ENCODE measurements at places on chromosomes 3 and 15.

GRCh38 chr3:40053663-40054062 lies 244.3 kb downstream of the MYRIP start:
- no peak for DNase-seq

DNA sequence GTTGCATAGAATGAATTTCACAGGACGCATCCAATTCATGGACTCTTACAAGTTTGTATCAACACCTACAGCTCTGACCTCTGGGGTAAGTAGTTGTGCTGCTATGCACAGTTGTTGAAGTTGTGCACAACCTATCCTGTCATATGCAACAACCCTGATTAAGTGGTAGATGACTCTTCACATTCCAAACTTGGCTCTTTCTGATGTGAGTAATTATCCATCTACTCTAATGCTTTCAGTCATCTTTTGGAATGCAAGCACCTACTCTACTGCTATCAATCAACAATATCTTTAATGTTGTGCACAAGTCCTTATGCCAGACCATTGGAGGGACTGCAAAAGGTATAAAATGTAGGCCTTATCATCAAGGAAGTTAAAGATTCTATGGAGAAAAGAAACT lies 921.4 kb downstream of the MCTP2 start:
- no peak for DNase-seq

DNA sequence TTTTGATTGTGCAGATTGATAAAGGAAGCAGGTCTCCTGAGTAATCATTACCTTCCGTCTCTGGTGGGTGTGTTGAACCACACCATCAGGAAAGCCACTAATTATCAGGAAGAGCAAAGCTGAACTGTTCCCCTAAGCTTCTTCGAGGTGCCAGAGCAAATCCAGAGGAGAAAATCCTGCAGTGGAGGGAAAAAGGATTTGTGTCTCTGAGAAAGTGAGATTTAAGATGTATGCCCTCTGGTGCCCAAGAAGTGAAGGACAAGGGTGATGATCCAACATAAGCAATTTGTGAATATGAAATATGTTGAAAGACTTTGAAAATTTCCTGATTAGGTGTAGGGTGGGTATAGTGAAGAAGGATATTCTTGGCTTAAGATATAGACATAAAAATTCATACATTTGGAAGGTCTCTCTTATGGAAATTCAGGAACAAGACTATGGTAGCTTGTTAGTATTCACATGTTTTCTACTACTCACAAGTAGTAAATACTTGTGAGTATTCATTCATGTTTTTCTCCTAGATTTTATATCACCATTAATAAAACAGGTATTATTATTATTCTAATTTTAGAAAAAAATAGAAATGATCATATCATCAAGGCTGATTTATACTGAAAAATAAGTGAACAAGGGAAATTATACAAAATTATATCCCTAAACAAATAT lies 34.8 kb downstream of the COMMD2 start:
- peak; percentile 77 for DNase-seq

DNA sequence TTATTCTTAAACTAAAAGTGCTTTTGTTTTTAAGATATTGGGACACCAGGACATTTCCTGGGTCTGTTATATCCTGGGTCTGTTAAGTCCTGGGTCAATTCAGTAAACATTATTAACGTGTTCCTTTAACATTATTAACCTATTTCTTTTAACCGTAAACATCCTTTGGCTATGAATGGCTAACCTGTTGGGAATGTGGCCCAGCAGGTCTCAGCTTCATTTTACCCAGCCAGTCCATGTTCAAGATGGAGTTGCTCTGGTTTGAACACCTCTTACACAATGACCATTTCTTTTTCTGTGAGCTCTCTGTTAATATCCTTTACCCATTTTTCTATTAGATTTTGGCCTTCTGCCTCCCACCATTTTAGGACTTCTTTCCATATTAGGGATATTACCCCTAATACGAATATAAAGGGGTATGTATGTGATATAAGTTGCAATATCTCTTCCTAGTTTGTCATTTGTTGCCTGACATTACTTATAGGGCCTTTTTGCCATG lies 88.9 kb upstream of the NEDD4 start:
- DNase-seq = no peak

- DNase-seq = no peak
These were observed 533.1 kb upstream of the CBLB start for GRCh38 chr3:106401666-106402490.

DNA sequence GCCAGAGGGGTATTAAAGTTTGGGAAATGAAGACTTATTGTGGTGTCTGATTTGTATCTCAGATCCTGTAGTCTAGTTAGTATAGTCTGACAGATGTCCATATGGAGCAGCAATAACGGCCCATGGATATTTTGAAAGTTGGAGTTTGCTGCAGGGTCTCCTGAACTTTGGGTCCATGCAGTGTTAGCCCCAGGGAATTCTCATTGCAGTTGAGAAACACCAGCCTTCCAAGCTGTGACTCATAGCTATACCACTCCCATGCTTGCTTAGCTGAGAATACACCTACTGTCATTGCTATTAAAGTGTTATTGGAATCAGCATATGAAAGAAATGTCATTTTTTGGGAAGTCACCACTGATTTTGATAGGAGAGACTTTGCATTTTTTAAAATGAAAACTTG lies 29.2 kb downstream of the TMOD2 start:
- no peak for DNase-seq
